ENCODE measurements at places on chromosomes 7 and 10.

- no peak for DNase-seq
These were observed 55.6 kb upstream of the NRP1 start for GRCh38 chr10:33390046-33390445.

DNA sequence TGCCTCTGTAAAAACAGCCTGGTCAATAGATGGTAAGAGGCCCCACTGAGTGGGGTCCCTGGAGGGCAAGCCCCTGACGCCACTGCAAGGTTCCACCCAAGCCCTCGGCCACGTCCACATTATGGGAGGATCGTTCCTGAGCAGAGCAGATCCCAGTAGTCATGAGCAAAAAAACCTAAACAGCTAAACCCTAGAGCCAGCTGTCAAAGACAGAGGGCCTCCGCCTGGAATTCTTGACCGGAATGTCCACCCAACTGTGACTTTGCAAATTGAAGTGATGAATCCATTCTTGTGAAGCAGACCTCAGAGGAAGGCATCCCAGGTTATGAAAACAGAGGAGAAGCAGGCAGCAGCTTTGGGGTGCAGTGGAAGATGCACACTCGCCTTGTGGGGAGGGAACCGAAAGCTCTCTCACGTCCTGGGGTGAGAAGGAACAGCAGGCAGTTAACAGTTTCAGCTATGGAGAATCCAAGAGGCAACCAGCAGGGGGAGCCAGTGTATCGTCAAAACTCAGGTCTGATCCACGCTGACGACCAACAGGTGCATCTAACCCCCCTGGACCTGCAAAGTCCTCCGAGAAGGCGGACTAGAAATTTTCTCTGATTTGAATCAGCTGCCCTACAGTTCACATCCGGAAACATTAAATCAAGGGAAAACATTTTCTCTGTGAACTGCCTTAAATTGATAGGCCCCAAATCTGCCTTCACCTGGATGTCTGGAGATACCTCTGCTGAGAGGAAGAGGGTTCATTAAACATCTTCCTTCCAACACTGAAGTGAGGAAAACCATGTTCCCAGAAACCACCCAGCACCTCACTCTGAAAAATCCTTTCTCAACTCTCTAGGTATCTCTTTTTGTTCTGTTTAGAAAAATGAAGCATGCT is 139.1 kb upstream of the PFKP start:
- peak; percentile 53 for DNase-seq

- no peak for DNase-seq
These were observed 9.0 kb downstream of the ELMO1 start for GRCh38 chr7:37439653-37440026.

- DNase-seq: peak; percentile 75
These were observed 327.8 kb upstream of the C7orf33 start for GRCh38 chr7:148262721-148263229.

DNA sequence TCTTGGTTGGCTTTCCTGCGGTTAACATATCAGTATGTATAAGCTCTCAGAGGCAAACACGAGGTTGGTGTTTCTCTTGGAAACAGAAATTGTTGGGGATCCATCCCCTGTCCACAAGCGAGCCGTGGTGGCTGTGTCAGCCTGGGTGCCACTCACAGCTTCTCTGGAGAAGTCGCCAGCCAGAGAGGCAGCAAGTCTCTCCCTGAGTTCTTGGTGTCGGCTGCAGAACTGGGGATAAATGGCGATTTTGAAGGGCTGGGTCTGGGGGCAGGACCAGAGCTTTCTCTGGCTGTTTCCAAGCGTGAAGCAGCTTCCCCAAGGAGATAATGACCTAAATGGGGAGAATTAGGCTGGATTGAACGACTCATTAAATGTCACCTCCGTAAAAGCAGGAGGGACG is 335.3 kb downstream of the GLRX3 start:
- no peak for DNase-seq

DNA sequence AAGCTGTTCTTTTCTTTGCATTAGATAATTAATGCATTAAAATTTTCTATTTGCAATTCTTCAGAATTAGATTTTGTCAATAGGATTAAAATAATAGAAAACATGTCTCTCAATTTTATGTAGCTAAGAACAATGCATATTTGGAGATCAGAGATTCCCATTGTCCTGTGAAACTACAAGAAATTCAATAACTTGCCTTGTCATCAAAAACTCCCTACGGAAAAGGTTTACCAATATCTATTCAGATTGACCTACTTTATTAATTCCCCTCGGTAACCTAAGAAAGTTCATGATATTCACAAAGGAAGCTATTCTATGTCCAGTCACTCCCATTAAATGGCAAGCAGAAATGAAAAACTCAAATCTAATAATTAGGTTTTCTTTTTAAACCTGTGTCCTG is 172.6 kb downstream of the SEMA3A start:
- no peak for DNase-seq

DNA sequence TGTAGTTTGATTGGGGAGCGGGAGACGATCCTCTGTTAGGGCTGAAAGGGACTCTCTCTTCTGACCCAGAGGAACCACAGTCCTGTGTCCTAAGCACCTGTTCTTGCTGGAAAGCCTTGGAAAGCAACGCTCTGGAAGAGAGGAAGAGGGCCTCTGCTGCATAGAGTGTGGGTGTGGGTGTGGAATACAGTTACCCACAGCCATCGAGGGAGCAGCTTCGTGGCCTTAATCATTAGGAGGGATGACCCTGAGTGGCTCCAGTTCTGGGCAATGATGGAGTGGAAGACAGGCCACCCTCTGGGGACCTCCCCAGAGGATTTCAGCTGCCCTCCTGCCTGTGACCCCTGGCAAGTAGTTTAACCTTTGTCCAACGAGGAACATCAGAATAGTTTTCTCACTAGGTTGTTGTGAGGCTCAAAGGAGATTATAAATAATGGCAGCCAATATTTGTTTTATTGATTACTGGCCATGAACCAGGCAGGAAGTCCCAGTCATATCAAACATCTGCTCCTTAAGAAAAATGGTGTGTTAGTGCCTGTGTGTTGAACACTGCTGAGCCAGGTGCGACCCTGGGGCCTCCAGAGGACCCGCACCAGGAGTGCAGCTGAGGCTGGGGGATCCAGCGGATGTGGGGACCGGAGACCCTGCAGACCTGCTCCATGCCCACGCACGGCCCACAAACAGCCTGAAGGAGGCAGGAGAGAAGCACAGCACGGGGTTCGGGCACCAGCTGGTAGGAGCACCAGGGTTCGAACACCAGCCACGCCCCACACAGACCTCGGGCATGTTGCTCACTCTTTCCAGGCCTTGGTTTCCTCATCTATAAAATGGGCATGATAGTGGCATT is 35.6 kb downstream of the FAM241B start:
- no peak for DNase-seq

GRCh38 chr10:49844775-49845595 is 82.9 kb upstream of the OGDHL start:
- DNase-seq: no peak

- DNase-seq: no peak
These were observed 4.9 kb downstream of the AEBP1 start for GRCh38 chr7:44108768-44109750.
